ENCODE measurements at places on chromosomes 5 and 9.

GRCh38 chr5:118506217-118506852 lies 482.0 kb downstream of the DTWD2 start:
- DNase-seq = no peak

DNA sequence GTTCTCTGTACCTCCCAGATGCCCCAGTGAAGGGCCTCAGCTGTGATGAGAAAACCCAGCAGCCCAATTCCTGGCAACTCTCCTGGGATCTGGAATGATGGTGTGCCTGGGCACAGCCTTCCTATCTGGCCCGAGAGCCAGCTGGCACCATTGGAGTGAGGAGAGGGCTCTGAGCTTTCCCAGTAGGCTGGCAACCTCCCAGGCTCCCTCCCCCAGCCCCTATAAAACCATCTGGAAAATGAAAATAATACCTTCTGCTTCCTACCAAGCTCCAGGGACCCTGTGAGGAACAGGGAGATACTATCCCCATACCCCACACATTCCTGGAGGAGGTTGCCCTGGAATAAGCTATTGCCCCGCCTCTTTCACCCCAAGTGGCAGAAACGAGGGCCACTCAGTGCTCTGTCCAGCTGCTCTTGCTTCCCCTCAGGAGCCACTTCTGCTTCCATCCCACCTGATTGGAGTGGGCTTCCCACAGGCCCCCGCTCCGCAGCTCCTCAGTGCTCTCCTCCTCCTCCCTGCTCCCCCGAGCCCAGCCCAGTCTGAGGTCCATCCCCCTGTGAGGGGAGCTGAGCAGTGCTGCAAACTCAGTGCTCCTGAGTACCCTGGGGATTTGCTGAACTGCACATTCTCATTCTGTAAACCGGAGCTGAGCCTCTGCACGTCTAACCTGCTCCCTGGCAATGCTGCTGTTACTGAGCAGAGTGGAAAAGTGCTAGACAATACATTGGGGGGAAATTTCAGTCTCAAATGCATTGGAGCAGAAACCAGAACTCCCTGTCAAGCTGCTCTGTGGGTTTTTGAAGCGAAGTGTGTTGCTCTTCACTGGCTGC lies 74.7 kb downstream of the THBS4 start:
- DNase-seq = no peak

DNA sequence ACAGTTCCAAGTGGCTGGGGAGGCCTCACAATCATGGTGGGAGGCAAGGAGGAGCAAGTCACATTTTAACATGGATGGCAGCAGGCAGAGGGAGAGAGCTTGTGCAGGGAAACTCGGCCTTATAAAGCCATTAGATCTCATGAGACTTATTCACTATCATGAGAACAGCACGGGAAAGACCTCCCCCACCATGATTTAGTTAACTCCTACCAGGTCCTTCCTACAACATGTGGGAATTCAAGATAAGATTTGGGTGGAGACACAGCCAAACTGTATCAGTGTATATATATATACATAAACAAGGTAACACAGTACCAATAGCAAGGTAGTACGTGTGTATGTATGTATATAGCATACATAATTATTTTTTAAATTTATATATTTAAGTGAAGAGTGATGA lies 50.9 kb downstream of the NFX1 start:
- DNase-seq = no peak

GRCh38 chr5:76144513-76145274 lies 61.5 kb downstream of the SV2C start:
- no peak for DNase-seq

DNA sequence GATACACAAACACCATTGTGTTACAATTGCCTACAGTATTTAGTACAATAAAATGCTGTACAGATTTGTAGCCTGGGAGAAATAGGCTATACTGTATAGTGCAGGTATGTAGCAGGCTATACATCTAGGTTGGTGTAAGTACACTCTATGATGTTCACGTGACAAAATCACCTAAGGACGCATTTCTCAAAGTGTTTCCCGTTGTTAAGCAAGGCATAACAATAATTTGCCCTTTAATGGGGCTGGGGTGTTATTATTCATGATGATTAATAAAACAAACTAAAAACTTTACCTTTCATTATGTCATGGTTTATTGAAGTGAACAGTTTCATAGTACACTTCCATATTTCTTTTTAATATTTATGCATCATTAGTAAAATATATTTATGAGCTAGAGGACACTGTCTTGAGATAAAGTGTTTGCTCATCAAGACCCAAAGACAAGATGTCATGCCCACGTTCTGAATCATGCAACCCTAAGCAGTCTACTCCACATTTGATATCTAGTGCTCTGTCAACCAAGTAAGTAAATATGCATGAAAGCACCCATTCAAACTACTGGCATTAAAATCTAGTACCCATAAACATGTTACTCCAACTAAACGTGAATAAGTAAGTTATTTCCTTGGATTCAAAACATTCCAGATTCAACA lies 220.5 kb downstream of the NR2F1-AS1 start:
- no peak for DNase-seq

DNA sequence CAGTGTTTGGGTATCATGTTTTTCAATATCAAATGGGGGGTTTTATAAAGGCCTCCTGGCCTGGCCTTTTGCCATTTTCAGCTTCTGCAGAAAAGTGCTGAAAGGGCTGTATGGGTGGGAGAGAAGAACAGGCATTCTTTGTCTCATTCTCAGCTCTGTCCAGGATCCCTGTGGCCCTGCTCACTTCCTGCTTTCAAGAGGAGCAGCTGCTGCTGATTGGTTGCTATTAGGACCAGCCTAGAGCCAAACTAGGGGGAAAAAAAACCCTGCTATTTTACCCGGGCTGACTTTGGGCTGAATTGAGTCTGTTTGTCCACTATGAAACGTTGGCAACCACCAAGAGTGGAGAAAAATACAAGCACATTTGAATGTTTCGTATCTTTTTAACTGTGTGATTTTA lies 117.1 kb downstream of the CMYA5 start:
- no peak for DNase-seq

DNA sequence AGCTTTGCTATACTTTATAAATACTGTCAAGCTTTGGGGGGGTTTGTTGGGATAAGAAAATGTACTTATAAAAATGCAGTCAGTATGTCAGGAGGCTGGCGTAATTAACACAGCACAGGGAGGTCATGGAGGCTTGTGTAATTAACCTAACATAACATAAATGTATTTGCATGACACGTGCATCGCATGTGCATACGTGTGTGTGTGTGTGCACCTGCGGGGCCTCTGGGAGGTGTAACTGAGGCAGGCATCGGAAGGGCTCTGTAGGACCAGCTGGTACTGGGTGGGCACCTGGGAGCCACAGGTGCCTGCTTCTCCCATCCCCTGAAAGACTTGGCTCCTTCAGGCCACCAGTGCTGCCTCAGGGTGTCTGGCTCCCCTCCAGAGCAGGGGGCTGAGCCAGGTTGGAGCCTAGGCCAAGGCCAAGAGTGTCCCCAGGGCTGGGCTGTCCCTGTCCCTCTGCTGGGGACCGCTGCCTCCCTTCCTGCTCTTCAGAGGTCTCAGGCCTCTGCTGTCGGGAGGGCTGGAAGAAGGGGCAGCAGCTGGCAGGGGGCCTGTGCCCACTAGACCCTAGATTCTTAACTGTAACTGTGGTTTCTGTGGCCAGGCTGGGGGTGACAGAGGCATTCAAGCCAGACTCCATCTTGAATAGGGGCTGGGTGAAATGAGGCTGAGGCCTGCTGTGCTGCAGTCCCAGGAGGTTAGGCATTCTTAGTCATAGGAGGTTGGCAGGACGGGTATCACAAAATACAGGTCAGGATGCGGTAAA lies 9.0 kb downstream of the FCN2 start:
- no peak for DNase-seq

DNA sequence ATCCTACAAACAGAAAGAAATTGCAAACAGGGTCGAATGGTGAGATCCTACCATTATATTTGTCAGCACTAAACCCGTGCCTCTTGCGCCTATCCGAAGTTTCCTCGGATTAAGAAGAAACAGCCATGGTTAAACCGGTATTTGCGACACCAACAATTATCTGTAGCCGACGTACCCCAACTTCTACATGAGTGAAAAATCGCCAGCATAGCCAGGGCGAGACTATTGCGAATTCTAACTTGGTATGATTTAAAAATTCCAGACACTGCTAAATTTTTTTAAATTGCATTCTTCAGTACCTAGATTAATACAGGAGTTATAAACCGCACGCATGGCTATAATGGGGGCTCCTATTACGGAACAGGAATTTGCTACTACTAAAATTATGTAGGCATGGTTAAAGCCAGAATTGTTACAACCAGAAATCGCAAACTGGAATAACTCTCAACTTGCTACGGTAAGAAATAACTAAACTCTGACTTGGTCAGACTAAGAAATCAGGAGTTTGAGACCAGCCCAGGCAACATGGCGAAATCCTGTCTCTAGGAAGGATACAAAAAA lies 25.3 kb upstream of the ANXA2R start:
- peak; percentile 36 for DNase-seq

DNA sequence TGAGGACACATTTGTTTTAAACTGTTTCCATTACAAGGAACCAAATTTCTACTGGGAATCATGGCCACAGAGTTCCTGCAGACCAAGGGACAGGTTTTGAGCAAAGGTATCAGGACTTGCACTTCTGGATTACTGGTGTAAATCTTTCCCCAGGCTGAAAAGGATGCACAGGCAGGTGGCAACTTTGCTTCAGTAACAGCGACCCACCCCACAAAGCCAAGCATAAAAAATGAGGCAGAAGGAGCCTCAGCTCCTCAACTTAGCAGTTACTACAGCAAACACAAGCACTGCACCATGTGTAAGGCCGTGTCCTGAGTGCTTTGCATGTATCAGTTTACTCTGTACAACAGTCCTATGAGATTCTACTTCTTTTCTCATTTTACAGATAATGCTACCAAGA lies 251.9 kb downstream of the EBF1 start:
- no peak for DNase-seq

DNA sequence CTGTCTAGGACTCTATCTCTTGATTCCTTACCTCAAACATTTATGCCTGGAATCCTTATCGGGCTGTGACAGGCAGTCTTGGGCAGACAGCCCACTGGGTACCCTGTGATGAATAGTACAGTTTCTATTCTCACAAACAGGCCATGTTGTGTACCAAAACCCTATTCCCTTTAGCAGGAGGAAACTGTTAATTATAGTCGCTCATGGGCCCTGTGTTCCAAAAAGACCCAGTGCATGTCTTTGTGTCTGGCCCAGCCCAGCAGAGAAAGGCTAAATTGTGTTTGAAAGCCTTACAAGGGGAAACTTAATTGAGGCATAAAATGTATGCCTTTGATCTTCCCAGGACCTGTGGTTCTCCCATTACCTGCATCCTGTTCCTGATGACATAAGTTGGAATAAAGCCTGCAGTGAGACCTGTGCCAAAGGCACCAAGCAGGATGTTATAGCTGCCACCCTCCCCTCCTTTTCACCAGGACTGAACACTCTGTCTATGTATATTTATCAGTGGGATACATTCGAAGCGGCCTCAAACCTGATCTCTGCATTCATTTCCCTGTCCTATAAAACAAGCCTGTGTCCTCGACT lies 43.3 kb downstream of the TLR4 start:
- DNase-seq = no peak

DNA sequence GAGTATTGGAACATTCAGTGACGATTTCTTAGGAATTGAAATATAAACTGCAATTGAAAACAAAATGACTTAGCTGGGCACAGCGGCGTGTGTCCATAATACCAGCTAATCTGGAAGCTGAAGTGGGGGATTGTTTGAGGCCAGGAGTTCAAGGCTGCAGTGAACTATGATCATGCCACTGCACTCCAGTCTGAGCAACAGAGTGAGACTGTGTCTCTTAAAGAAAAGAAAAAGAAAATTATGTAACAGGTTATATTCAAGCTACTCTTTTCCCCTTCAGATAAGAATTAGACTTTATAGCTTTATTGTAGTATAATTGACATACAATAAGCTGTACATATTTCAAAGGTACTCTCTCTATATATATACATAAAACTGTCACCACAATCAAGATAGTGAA lies 6.4 kb downstream of the SLC26A2 start:
- no peak for DNase-seq

DNA sequence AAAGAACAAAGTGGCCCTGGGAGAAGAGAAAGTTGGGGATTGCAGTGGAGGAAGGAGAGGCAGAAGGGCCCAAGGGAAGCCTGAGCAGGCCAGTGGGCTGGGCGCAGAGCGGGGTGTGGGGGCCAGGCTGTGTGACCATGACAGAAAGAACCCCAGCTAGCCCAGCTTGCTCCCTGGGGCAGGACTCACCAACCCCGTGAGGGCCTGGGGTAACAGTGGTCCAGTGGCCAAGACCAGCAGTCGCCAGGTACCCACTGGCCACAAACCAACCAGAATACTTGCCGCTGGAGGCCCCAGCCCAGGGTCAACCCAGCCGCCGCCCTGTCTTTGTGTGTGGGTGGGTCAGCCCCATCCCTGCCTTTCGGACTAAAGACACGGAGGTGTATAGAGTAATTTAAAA lies 146.5 kb downstream of the CACNA1B start:
- DNase-seq = no peak

GRCh38 chr5:14971873-14972272 lies 100.3 kb upstream of the ANKH start:
- no peak for DNase-seq

DNA sequence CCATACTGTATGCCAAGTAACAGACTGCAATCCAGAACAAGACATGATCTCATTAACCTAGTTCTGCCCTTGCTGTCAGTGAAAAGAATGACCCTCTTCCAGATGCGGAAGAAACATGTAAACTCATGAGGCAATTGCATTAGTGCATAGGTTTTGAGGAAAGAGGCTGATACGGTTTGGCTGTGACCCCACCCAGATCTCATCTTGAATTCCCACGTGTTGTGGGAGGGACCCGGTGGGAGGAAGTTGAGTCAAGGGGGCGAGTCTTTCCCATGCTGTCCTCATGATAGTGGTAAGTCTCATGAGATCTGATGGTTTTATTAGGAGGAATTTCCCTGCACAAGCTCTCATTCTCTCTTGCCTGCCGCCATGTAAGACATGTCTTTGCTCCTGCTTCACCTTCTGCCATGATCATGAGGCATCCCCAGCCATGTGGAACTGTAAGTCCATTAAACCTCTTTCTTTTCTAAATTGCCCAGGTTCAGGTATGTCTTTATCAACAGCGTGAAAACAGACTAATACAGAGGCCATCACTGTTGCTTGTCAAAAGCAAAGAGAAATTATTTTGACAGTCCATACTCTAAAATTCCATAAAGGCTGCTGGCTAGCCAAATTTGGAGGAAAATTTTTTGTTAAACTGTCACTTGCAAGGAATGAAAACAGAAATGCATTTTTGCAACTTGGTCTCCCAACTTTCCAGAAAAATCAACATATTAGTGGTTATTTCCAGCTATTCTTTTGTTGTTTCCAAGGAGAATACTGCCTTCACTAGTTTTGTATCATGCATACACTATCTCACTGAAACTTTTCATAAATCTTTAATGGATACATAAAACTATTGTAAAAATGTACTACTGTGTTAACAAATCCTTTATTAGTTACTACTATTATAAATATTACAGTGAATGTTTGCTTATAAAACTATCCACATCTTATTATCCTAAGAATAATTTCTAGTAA lies 3.2 kb upstream of the ARL15 start:
- DNase-seq = no peak

DNA sequence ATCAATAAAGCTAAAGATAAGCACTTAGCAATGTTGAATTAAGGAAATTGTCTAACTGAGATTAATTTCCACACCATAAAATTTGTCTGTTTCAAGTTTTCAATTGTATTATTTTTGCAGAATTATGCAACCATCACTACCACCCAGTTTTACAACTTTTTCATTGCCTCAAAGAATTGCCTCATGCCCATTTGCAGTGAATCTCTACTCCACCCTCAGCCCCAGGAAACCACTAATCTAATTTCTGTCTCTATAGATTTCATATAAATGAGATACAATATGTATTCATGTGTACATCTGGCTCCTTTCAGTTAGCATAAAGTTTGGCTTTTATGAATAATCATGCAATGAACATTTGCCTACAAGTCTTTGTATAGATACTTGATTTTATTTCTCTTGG lies 72.9 kb downstream of the PTCD2 start:
- DNase-seq = no peak

- no peak for DNase-seq
Measured at GRCh38 chr5:127834094-127834531, 130.9 kb downstream of the CCDC192 start.
